Activated naive CD8-positive, alpha-beta T cell treated with anti-CD3 and anti-CD28 coated beads for 36 hours (primary cell): ENCODE measurements at places on chromosomes 3 and 15.

DNA sequence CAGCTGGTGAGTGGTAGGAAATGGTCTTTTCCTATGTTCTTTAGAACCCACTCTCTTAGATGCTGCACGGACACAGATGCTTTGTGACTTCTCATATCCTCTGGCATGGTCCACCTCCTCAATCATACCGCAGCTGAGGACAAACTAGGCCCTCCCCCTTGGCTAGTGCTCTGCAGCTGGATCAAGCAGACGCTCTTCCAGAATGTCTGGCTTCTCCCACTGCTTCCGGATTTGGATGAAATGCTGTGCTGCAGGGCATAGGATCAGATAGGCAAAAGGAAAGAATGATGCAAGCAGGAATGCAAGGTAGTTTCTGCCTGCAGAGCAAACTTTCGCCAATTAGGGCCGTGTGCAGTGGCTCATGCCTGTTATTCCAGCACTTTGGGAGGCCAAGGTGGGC is 75.7 kb upstream of the SLC4A7 start:
- no peak overlapping the region for H3K4me3 ChIP-seq
- no peak for DNase-seq
- H3K4me1 ChIP-seq, result no peaks in the 10 kb centered on the region
- H3K36me3 ChIP-seq, result no peaks in the 10 kb centered on the region
- H3K27ac ChIP-seq, result no peak overlapping the region

GRCh38 chr3:104873331-104873730 is 493.4 kb upstream of the ALCAM start:
- H3K4me3 ChIP-seq, result no peak overlapping the region
- no peaks in the 10 kb centered on the region for H3K4me1 ChIP-seq
- no peak overlapping the region for H3K27ac ChIP-seq

DNA sequence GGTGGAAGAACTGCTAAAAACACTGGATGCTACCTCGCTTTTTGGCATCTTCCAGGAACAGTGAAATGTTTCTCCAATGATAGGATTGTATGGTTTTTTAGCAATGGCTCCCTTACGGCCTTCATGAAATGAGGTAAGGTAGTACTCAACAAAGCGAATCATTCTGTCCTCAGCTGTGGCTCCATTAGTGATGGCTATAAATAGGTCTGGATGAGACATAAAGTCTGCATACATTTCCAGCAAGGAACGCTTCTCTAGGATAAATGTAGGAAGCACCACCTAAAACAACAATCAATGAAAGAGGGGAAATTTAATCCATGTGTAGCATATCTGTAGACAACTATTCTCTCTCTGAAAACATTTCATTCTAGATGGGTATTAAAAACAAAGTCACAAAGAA is 32.4 kb upstream of the SNX4 start:
- peaks cover 17% of the 10 kb centered on the region for H3K36me3 ChIP-seq
- no peak for DNase-seq
- no peaks in the 10 kb centered on the region for H3K27me3 ChIP-seq

- H3K4me1 ChIP-seq, result peaks cover 12% of the 10 kb centered on the region
- DNase-seq, result no peak
- no peak overlapping the region for H3K4me3 ChIP-seq
- no peaks in the 10 kb centered on the region for H3K27me3 ChIP-seq
- H3K36me3 ChIP-seq, result peaks cover 29% of the 10 kb centered on the region
These were observed 46.4 kb downstream of the TMEM44 start for GRCh38 chr3:194586836-194587235.

- H3K4me1 ChIP-seq, result peaks cover 17% of the 10 kb centered on the region
- peak overlapping the region; percentile 26 for H3K27ac ChIP-seq
- H3K4me3 ChIP-seq, result no peak overlapping the region
- no peak for DNase-seq
These were observed 17.4 kb upstream of the TRMT10C start for GRCh38 chr3:101544161-101544850.

DNA sequence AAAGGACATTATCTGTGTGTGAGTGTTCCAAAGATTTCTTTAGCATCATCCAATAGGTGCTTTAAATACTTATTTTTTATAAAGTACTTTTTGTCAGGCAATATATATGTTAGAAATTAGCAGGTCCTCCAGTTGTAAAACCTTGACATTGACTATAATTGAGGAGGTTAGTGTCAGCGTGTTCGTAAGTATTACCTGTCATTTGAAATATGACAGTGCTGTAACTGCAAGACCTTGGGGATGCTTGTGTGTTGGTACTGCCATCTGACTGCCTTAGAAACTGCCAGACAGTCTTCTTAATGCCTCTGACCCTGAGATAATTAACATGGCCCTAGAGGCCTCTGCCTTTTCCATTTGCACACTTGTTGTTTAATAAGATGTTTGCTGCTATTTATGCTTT is 170.7 kb downstream of the NAALADL2 start:
- H3K36me3 ChIP-seq, result no peaks in the 10 kb centered on the region
- H3K4me1 ChIP-seq, result no peaks in the 10 kb centered on the region
- H3K27ac ChIP-seq, result no peak overlapping the region
- H3K27me3 ChIP-seq, result no peaks in the 10 kb centered on the region

- H3K27ac ChIP-seq, result peak overlapping the region; percentile 89
- peaks cover 46% of the 10 kb centered on the region for H3K36me3 ChIP-seq
- H3K27me3 ChIP-seq, result no peaks in the 10 kb centered on the region
These were observed 1.2 kb upstream of the C15orf40 start for GRCh38 chr15:83012636-83013035.

- no peaks in the 10 kb centered on the region for H3K27me3 ChIP-seq
- no peaks in the 10 kb centered on the region for H3K4me1 ChIP-seq
- H3K27ac ChIP-seq, result no peak overlapping the region
- no peak overlapping the region for H3K4me3 ChIP-seq
These were observed 12.8 kb downstream of the LRRC28 start for GRCh38 chr15:99264125-99264524.

GRCh38 chr3:67000009-67000408 is 1.9 kb downstream of the KBTBD8 start:
- H3K4me3 ChIP-seq, result no peak overlapping the region
- peak overlapping the region; percentile 74 for H3K27ac ChIP-seq
- peaks cover 28% of the 10 kb centered on the region for H3K36me3 ChIP-seq
- peaks cover 19% of the 10 kb centered on the region for H3K27me3 ChIP-seq

DNA sequence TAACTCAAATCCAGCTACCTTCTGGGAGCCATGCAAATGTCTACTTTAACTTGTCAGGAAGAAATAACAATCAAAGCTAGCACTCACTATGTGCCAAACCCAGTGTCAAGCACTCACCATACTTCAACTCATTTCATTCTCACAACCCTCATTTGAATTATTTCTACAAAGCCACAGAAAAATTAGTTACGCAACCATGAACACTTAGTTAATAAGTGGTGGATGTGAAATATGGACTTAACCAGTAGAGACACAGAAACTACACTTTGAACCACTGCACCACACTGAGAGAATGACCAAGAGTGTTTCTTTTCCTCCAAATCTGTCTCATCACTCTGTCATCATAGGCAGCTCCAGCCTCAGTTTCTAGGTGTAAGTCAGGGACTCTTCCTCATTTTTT is 91.0 kb upstream of the MBNL1 start:
- H3K27me3 ChIP-seq, result no peaks in the 10 kb centered on the region
- no peak for DNase-seq
- H3K27ac ChIP-seq, result no peak overlapping the region
- H3K36me3 ChIP-seq, result no peaks in the 10 kb centered on the region
- no peak overlapping the region for H3K4me3 ChIP-seq

- H3K27ac ChIP-seq, result no peak overlapping the region
- DNase-seq, result no peak
- no peaks in the 10 kb centered on the region for H3K36me3 ChIP-seq
- no peak overlapping the region for H3K4me3 ChIP-seq
- H3K27me3 ChIP-seq, result no peaks in the 10 kb centered on the region
These were observed 51.7 kb upstream of the CHD2 start for GRCh38 chr15:92848464-92848851.

GRCh38 chr3:79146024-79146423 is 621.8 kb downstream of the ROBO1 start:
- no peak overlapping the region for H3K4me3 ChIP-seq
- H3K27ac ChIP-seq, result no peak overlapping the region

- no peaks in the 10 kb centered on the region for H3K36me3 ChIP-seq
- H3K27ac ChIP-seq, result no peak overlapping the region
- no peak for DNase-seq
- H3K27me3 ChIP-seq, result peaks cover 17% of the 10 kb centered on the region
- H3K4me1 ChIP-seq, result peaks cover 3% of the 10 kb centered on the region
These were observed 158.2 kb upstream of the ARHGEF26 start for GRCh38 chr3:153963012-153963411.

GRCh38 chr3:27319847-27320526 is 49.2 kb downstream of the NEK10 start:
- no peak overlapping the region for H3K4me3 ChIP-seq
- H3K36me3 ChIP-seq, result no peaks in the 10 kb centered on the region
- DNase-seq, result no peak
- H3K27me3 ChIP-seq, result no peaks in the 10 kb centered on the region
- no peak overlapping the region for H3K27ac ChIP-seq
- no peaks in the 10 kb centered on the region for H3K4me1 ChIP-seq

- no peak overlapping the region for H3K27ac ChIP-seq
- no peaks in the 10 kb centered on the region for H3K4me1 ChIP-seq
- H3K4me3 ChIP-seq, result no peak overlapping the region
- peaks cover 5% of the 10 kb centered on the region for H3K36me3 ChIP-seq
These were observed 7.2 kb downstream of the CLCN2 start for GRCh38 chr3:184354121-184354728.

- H3K36me3 ChIP-seq, result peaks cover 59% of the 10 kb centered on the region
- H3K4me1 ChIP-seq, result no peaks in the 10 kb centered on the region
- no peak for DNase-seq
These were observed 132.1 kb downstream of the ISL2 start for GRCh38 chr15:76468722-76469121.

- DNase-seq, result no peak
- H3K27ac ChIP-seq, result no peak overlapping the region
- no peaks in the 10 kb centered on the region for H3K27me3 ChIP-seq
- H3K36me3 ChIP-seq, result no peaks in the 10 kb centered on the region
- H3K4me3 ChIP-seq, result no peak overlapping the region
- no peaks in the 10 kb centered on the region for H3K4me1 ChIP-seq
These were observed 246.1 kb downstream of the TBL1XR1 start for GRCh38 chr3:176951144-176951543.

DNA sequence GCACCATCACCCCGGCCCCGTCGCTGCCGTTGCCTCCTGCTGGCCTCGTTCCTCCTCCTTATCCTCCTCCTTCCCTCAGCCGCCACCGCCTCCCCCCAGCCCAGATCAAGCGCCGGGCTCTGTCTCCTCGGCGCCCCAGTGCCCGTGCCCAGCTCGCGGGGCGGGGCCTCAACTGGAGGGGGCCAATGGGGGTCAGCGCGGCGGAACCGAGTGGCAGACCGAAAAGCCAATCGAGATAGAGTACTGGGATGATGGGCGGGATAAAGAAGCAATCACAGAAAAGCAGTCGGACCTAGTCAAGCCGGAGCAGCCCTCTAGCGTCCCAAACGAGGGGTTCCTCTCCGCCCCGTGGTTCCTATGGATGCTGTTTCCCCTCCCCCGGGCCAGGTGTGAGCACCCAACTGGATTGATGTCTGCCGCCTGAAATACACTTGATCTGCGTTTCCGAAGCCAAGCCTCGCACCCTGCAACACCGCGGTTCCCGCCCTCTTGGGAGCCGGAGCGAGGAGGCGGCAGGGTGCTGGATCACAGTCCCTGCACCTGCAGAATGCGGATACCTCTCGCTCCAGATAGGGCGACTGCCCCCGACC is at the start of gene FRMD5:
TSS of gene FRMD5 (minus strand) at position 121 of the 590 bp plus-strand sequence.
- H3K4me3 ChIP-seq, result peak within 1 kb of the TSS; percentile 86
- H3K4me1 ChIP-seq, result peaks cover 18% of the 10 kb centered on the region
- DNase-seq, result peak; percentile 91

DNA sequence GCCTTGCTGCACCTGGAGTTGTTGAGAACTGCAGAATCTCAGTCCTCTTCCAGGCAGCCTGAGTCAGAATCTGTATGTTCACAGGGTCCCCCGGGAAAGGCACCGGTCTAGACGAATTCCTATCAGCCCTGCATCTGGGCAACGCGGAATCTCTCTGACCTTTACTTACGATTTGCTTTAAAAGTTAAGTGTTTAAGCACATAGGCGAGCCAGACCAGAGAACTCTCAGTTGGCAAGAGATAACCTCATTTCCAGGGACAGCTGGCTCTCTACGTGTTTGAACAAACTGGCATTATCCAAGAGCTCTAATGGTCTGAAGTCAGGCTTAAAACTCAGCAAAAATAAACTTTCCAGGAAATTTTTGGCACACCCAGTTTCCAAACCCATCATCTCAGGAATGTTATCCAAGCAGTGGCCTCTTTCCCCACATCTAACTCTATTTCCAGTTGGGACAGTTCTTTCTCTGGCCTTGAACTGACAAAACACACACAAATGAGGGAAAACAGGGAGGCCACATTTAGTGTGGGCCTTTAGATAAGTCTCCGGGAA is 53.4 kb downstream of the HES1 start:
- no peaks in the 10 kb centered on the region for H3K36me3 ChIP-seq
- no peaks in the 10 kb centered on the region for H3K27me3 ChIP-seq
- H3K4me1 ChIP-seq, result peaks cover 4% of the 10 kb centered on the region
- no peak overlapping the region for H3K4me3 ChIP-seq

DNA sequence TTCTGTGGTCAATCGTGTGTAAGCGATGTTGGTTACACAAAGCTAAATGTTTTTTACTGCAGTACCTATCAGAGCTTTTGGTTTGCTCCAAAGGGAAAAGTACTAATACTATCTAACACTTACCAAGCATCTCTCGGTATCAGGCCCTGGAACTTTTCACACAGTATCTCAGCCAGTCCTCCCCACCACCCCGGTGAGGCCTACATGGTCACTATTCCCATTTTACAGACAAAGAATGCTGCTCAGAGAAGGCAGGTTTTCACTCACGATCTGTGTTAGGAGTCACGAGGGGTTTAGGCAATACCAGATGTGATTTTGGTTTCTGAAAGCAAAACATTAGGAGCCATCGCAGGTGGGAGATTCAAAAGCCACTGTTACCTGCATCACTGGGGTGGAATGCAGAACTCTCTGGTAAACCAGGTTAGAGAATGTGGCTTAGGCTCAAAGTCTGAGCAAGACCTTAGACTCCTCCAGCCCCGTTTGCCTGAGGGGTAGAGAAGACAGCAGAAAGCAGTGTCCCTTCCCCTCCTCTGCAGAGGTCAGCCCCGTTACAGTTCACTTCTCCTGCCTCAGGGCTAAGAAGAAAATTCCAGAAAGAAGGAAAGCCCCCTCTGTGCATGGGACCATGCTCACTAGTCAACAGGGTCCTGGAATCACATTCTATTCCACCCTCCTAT is 57.2 kb downstream of the XXYLT1 start:
- no peak overlapping the region for H3K27ac ChIP-seq
- no peak for DNase-seq
- H3K36me3 ChIP-seq, result peaks cover 3% of the 10 kb centered on the region
- no peak overlapping the region for H3K4me3 ChIP-seq
- no peaks in the 10 kb centered on the region for H3K4me1 ChIP-seq

GRCh38 chr15:84961707-84962106 is 19.9 kb upstream of the PDE8A start:
- H3K27ac ChIP-seq, result no peak overlapping the region
- H3K4me3 ChIP-seq, result no peak overlapping the region
- peaks cover 6% of the 10 kb centered on the region for H3K4me1 ChIP-seq
- H3K27me3 ChIP-seq, result peaks cover 7% of the 10 kb centered on the region

- no peaks in the 10 kb centered on the region for H3K27me3 ChIP-seq
- no peak overlapping the region for H3K4me3 ChIP-seq
- H3K27ac ChIP-seq, result no peak overlapping the region
- peaks cover 38% of the 10 kb centered on the region for H3K4me1 ChIP-seq
- H3K36me3 ChIP-seq, result peaks cover 59% of the 10 kb centered on the region
These were observed 51.9 kb downstream of the RASA2 start for GRCh38 chr3:141538568-141539240.
